ENCODE measurements at places on chromosomes 1 and 21.

- no peak for DNase-seq
Observed at GRCh38 chr1:194813096-194813495, 1626.7 kb upstream of the B3GALT2 start.

GRCh38 chr21:39531064-39531463, 79.3 kb downstream of the SH3BGR start:
- DNase-seq = no peak

GRCh38 chr1:87329051-87329525, 408 bp downstream of the LMO4 start:
- DNase-seq = peak; percentile 11

DNA sequence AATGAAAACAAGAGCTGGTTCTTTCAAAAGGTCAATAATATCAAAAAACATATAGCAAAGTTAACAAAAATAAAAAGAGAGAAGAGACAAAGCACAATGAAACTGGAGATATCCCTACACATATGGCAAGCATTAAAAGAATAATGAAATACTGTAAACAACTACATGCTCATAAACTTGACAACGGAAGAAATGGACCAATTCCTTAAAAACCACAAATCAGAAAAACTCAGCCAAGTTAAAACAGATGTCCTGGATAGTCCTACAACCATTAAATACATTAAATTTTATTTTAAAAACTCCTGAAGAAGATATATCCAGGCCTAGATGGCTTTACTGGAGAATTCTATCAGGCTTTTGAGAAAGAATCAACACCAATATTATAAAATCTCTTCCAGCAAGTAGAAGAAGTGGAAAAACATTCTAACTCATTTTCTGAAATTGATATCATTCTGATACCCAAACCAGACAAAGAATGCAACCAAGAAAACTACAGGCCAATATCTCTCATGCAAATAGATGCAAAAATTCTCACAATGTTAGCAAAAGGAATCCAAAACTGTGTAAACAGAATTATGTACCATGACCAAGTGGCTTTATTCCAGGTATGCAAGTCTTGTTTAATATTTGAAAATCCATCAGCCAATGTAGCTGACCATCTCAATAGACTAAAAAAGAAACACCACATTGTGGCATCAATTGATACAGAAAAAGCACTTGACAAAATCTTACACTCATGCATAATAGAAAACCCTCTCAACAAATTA, 56.1 kb upstream of the LRRC7 start:
- no peak for DNase-seq

- no peak for DNase-seq
Observed at GRCh38 chr1:208149776-208150514, 94.2 kb downstream of the PLXNA2 start.

GRCh38 chr1:214317734-214318133, 36.8 kb downstream of the SMYD2 start:
- DNase-seq = no peak

DNA sequence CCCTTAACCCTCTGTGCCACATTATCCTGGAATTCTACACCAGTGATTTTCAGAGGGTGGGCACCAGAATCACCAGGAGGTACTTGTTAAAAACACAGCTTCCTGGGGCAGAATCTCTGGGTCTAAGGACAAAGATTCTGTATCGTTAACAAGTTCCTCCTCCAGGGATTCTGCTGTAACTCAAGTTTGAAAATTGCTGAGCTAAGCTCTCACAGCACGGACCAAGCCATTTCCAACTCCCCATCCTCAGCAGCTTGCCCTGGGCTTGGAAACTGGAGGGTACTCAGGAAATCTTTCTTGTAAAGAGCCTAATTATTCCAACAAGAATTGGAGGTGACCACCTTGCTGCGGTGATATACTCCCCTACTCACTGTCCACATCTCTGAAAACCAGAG, 48.8 kb downstream of the TMCO4 start:
- no peak for DNase-seq

DNA sequence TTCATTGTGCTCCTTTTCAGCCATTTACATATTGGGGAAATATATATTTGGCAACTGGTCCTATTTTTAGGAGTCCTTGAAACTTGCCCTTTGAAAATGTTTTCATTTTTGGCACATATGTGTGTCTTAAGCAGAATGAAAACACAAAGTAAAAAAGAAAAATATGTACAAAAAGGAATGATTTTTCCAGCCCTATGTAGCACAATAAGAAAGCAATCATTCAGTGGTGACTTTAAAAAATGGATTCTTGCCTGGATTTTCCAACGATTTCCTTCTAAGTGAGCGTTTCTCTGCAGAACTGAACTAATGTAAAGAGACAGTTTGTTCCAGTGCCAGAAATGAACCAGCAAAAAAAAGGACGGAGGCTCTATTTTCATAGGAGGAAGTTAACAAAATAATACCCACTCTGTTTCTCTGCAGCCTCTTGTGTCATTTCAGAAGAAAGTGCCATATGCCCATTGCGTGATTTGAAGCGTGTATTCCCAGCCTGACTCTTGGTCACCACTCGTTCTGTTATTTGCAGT, 340.1 kb downstream of the SETD4 start:
- DNase-seq = no peak

Data from activated CD4-positive, alpha-beta T cell treated with anti-CD3 and anti-CD28 coated beads for 1 hour (primary cell).